Activated CD4-positive, CD25-positive, alpha-beta regulatory T cell treated with anti-CD3 and anti-CD28 coated beads, Interleukin-2, amount 50 U/mL, for 24 hours (primary cell): ENCODE measurements at places on chromosomes 2 and 18.

DNA sequence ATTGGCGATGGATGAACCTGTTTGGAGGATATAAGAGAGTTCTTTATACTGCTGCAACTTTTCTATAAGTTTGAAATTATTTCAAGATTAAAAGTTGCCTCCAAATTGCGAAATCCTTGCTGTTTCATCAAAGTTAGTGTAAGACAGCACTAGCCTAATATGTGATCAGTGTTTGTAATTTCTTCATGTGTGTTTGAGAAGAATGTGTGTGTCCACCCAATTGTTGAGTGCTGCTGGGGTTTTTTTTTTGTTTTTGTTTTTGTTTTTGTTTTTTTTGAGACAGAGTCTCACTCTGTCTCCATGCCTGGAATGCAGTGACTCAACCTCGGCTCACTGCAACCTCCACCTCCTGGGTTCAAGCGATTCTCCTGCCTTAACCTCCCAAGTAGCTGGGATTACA is 33.4 kb downstream of the CDK15 start:
- ATAC-seq, result no peak

DNA sequence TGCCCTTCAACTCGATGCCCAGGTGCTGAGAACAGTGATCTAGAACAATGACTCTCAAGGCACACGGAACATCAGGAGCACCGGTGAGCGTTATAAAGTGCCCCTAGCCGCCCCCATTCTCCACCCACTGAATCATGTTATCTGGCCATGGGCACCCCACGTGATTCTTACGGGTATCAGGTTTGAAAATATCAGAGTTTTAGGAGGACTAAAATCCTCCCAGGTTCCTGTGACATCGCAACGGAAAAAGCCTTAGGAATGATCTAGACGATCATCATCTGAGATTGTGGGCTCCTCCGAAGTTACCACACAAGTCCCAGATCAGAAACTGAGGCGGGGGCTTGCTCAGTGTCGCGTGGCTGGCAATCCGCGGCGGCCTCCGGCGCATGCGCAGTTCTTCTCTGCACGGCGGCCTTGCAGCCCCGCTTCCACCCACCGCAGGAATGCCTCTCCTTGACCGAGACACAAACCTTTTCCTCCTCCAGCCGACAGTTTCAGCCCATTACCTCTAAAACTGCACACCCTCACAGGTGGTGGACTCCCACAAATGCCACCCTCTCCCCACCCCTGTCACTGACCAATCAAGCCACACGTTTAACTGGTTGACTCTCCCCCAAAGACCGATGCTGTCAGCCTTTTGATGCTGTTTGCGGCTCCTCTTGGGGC is 5.8 kb upstream of the MRPL33 start:
- ATAC-seq, result peak; percentile 75

DNA sequence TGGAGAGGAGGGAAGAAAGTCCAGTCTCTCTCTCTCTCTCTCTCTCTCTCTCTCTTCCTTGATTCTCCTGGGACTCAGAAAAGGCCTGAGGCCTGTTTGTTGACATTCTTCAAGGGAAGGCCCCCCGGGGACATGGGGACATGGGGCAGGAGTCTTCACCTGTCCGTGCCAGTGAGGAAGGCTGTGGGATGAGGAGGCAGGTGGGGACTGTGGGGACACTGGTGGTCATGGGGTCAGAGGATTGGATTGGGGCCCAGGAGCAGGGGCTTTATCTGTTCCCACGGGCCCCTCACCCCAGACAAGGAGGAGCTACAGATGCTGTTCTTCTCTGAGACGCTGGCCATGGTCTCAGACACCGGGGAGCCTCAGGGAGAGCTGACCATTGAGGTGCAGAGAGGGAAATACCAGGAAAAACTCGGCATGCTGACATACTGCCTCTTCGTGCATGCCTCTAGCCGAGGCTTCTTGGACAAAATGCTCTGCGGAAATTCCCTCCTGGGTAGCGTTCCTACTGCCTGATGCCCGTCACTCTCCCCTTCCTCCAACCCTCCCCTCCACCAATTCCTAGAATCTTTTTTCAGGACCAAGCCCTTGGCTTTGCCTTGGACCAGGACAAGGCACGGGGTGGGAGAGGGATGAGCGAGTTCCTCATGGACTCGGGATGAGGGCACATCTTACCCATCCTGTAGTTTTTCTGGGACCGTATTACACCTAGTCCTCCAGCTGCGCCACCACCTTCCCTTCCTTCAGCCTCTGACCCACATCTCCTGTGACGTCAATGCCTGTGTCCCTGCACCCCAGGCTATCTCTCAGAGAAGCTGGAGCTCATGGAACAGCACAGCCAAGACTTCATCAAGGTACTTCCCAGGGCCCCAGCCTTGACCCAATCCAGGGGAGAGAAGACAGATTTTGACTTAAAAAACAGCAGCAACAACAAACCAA is 850 bp downstream of the CATIP start:
- no peak for ATAC-seq

- ATAC-seq, result no peak
Observed at GRCh38 chr2:125167152-125167551, 1142.1 kb downstream of the CNTNAP5 start.

DNA sequence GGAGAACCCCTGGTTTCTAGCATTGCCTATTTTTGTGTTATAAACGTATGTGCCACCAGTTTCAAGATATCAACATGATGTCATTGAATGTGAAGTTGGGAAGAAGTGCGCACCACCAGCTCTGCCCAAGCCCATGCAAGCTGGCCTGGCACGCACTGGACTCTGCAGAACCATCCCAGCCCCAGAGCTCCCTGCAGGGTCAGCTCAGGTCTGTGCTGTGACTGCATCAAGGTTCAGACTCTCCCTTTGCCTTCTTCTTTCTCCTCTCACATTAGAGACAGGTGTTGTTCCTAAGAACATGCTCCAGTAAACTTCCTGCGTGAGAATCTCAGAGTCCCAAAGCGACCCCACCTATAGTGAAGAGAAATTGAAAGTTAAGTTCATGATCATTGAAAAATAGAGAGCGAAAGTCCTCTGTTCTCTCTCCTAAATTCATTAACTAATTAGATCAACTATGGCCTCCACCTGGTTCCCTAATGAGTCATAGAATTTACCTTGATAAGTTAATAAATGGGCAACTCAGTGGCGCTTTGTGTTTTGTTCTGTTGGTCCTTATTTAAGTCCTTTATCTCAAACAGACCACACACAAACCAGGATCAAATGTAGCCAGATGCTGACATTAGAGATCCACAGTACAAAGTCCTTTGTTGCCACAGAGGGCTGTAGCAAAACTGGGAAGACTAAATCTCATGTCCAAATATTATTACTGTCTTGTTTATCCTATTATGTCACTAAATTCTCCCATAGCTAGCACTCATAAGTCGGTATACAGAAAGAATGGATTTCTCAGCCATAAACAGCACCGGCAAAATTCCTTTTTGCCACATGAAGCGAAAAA is 432.3 kb downstream of the STK39 start:
- no peak for ATAC-seq

DNA sequence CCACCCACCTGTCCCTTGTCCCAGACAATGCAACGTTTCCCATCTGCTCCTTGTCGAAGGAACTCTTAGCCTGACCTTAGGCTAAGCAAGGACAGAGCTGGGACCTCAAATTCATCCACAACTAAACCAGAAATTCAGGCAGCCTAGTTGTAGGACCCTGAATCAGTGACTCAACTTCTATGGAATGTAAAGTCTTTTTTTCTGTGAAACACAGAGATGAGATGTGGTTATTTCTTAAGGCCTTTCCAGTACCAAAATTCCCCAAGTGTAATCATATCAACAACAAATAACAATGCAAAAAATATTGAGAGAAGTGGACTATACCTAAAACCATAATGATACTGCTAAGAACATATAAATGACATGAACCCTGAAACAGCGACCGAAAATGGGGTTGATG is 46.7 kb downstream of the EN1 start:
- ATAC-seq, result no peak

DNA sequence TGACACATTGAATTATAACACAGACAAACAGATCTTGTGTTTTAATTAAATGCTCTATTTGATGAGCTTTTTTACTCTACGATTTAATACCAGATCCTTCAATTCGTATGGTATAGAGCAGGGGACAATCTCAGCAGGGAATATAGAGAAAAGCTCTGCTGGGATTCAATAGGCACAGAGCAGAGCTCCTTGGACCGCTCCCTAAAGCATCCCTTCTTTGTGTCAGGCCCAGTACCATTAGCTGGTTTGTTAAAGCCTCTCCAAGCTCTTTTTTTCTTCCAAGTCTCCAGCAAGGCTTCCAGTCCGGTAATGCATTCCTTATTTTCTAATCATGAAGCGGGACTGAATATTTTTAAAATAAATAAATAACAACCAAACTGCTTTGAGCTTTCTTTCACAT is 466.0 kb downstream of the NR4A2 start:
- ATAC-seq, result no peak

GRCh38 chr2:137369106-137369505 is 595.2 kb upstream of the HNMT start:
- no peak for ATAC-seq

DNA sequence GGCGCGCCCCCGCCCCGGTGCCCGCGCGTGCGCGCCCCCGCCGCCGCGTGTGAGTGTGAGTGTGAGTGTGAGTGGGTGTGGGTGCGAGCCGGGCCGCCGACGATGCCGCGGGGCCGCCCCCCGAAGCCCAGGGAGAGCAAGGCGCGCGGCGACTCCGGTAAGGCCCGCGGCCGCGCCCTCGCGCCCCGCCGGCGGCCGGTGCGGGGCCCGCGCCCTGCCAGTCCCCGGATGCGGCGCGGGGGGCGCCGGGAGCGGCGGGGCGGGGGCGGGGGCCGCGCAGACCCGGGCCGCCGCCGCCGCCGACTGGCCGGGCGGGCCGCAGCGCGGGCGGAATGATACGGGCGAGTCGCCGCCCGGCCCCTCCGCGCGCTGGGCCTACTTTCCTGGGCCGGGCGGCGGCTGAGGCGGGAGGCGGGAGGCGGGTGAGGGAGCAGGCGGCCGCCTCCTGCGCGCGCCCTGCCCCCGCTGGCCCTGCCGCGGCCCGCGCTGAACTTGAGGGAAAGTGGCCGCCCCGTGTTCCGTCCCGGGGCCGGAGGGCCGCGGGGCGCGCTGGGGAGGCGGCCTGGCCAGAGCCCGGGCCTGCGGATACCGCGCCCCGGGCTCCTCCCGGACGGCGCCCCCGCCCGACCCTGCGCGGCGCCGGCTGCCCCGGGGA is at the start of gene ZNF236:
Gene ZNF236, plus strand, starts transcription at position 52 of the 655 bp plus-strand sequence. Its CDS starts 51 bp downstream, at position 103.
- ATAC-seq, result peak; percentile 59

GRCh38 chr18:59469463-59470180 is 110.6 kb upstream of the LMAN1 start:
- no peak for ATAC-seq

- no peak for ATAC-seq
Observed at GRCh38 chr18:32875625-32876024, 102.8 kb upstream of the KLHL14 start.

- ATAC-seq, result no peak
Observed at GRCh38 chr18:34604591-34604990, 105.5 kb upstream of the DTNA start.

- ATAC-seq, result peak; percentile 21
Observed at GRCh38 chr2:203737360-203737759, 30.9 kb downstream of the CD28 start.

DNA sequence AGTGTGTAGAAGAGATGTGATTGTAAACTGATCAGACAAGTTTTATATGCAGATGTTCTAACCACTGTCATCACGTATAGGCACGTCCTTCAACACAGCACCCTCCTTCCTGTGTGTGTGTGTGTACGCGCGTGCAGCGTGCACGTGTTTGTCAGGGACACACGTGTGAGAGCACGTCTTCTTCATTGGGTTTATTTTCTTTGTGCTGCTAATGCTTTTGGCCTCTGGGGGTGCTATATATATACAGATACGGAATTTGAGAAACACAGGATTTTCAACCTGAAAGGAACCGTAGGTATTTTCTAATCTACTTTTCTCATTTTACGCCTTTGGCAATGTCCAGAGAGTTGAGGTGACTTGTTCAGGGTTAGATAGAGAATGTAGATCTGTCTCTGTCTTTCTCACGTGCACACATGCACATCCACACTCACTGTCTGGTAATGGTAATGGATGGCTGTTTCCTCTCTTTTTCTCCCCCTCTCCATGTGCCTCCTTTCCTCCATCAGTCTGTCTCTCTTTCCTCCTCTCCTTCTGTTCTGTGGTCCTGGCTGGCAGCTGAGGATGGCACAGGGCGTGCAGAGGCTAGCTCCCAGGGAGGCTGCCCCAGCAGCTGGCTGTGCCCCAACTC is 13.4 kb upstream of the CELF4 start:
- no peak for ATAC-seq

DNA sequence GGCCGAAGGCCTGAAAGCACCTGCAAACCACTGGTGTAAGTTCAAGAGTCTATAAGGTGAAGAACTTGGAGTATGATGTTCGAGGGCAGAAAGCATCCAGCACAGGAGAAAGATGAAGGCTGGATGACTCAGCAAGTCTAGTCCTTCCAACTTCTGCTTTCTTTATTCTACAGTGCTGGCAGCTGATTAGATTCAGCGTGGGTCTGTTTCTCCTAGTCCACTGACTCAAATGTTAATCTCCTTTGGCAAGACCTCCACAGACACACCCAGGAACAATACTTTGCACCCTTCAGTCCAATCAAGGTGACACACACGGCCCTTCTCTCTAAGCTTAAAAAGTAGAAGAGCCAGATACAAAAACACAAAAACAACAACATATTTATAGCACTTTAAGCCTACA is 43.4 kb downstream of the NMS start:
- ATAC-seq, result no peak

GRCh38 chr18:26228562-26229260 is 2.5 kb downstream of the TAF4B start:
- ATAC-seq, result peak; percentile 27

GRCh38 chr2:69031466-69031865 is 18.5 kb downstream of the ANTXR1 start:
- ATAC-seq, result no peak
